ENCODE measurements at places on chromosomes 7 and 10.

GRCh38 chr10:34885898-34886297 lies 70.8 kb upstream of the PARD3 start:
- DNase-seq: no peak

GRCh38 chr10:42755028-42755451 lies 27.6 kb upstream of the BMS1 start:
- no peak for DNase-seq

DNA sequence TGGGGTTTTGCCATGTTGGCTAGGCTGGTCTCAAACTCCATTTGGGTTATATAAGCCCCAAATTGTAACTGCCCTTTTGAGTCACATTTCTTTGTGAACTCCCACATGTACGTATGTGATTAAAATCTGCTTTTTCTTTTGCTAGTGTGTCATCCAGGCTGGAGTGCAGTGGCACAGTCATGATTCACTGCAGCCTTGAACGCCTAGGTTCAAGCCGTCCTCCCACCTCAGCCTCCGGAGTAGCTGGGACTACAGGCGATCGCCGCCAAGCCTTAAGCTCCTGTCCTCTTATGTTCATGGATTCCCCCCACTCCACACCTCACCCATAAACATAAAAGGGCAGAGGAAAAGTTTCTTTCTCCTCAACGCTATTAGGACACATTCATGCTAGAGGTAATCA lies 4.4 kb upstream of the SMC3 start:
- DNase-seq: no peak

GRCh38 chr10:93438613-93439253 lies 43.4 kb downstream of the MYOF start:
- DNase-seq: no peak

DNA sequence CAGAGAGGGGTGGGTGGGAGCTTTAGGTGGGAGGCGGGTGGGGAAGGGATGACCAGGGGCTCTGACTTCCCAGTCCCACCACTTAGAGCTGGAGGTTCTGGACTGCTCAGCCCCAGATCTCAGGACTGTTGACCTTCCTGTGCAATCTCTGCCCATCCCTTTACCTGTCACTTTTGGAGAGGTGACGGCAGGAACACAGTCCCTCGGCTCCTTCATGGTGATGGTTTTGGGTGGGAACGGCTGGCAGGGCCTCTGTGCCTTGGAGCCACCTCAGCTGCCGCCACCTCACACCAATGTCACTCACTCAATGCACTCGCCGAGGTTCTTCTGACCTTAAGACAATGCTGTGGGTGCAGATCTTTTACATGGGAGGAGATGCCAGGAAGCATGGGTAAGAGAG lies 49.0 kb downstream of the TMEM270 start:
- DNase-seq: no peak

DNA sequence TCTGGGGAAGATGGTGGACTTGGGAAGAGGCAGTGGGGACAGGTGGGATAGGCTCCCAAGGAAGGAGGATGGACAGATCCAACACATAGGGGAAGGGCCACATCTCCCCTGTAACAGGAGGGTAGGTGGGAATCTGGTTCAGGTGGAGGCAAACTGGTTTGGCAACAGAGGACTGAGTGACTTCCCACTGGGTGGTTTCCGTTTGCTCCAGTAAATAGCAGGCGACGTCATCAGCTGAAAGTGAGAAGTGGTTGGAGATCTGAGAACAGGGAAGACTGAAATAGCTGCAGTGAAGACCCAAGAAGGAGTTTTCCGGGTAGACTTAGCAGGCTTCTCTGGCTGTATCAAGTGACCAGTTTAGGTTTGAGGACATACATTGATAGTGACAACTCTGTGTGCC lies 504.4 kb downstream of the GALNT17 start:
- no peak for DNase-seq

DNA sequence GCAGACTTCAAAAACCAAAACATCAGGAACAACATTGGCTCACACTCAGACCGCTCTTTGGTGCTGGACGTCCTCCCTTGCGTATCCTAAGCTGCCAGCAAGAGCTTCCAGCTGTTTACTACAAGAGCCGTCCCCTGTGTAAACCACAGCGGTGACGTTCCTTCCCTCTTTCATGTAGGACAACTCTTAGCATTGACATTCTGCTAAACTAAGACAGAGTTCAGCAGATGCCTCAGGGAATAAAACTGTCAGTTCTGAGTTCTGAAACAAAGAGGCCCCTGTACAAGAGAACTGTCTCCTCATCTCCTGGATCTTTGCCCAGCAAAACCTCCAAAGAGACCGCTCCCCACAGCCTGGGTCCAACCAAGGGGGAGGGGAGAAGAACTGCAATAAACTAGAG lies 57.8 kb upstream of the OPALIN start:
- no peak for DNase-seq

DNA sequence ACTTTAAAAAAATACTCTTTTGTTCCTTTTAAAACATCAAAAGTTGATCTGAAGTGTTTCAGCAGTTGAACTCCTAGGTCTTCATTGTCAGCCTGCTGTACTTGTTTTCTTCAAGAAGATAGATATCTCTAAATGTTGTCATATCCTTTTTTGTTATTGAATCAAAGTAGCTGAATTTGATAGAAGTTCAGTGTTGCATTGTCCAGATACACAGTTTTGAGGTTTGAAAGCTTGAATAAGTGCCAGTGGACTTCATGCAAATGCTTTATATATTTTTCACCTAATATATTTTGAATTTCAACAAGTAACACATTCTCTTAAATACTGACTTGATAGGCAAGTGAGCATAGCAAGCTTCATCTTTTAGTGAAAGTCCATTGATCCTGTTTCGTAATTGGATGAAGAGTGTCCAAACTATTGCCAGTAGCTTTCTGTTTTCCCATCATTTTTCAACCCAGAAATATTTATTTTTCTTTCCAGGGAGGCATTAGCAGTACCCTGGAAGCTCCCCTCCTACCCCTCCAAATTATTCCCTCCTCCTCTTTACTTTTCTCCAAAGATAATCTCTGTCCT lies 114.4 kb downstream of the TPST1 start:
- DNase-seq: no peak

GRCh38 chr10:84755311-84755710 lies 426.9 kb downstream of the CCSER2 start:
- DNase-seq: no peak

- no peak for DNase-seq
Measured at GRCh38 chr7:136104269-136104603, 127.1 kb upstream of the MTPN start.

DNA sequence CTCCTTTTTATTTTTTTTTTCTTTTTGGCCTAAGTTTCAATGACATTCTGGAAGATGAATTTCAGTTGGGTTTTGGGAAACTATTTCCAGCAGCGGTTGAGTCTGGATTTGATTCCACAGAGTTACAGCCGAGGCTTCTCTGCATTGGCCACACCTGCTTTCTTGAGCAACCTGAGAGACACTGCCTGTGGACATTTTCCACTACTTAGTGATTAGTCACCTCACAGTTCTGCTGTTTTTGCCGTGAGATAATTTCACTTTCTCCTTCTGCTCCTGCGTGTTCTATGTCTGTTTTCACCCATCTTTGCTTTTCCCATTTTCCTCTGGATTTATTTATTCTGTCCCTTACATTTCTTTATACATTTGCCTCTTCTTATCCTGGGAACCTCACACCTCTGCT lies 243.0 kb downstream of the BICC1 start:
- no peak for DNase-seq

GRCh38 chr7:104985259-104985617 lies 28.8 kb upstream of the KMT2E start:
- DNase-seq: no peak

GRCh38 chr7:76318488-76319353 lies 16.2 kb downstream of the HSPB1 start:
- DNase-seq: peak; percentile 32

- DNase-seq: no peak
Measured at GRCh38 chr10:130897815-130898214, 413.7 kb downstream of the TCERG1L start.

DNA sequence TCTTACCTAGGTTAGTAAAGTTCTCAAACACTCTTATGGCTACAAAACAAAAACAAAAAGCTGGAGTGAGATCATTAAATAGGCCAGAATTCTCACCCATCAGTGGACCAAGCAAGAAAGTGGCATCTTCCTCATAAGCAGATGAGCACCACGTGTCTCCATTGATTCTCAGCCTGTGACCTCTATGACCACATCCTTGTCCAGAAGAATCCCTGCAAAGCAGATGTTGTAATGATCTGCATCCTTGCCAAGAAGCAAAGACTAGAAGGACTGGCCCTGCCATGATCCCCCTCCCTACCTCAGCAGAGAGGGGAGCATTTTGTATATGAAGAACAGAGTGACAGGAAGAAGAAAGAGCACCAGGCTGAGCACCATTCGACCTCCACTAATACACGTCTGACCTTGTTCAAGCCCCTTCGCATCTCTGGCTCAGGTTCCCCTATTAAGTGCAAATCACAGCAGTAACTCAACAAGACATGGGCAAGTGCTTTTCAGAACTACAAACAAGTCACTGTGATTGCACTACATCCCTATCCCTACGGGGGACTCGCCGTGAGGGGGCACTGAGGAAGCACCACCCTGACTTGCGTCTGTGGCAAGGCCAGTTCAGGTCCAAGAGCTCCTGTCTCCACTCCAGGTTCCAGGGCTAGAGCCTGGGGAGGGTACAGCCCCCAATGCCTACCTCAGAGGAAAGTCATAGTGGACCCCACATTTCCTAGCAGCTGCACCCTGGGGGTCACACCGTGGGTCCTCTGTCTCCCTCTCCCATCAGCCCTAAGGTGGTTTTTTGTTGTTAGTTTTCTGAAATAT lies 22.2 kb upstream of the RASSF4 start:
- DNase-seq: no peak

DNA sequence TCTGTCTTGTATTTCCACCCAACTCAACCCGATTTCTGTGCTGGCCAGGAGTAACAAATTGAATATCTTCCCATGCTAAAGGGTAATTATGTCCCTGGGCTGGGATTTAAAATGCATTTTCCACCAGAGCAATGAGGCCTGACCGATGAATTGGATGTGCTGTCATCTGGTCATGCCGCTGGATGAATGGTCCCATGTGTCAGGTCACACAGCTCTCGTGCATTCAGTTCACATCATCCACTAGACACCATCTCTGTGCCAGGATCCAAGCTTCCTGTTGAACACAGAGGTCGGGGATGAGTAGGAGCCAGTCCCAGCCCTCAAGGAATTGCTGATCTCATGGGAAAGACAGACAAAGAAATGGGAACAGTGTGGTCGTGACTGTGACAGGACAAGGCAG lies 200.8 kb downstream of the ADRA2A start:
- no peak for DNase-seq

- no peak for DNase-seq
Measured at GRCh38 chr10:117972168-117972837, 74.4 kb downstream of the RAB11FIP2 start.

- no peak for DNase-seq
Measured at GRCh38 chr7:94423863-94424735, 29.4 kb downstream of the COL1A2 start.

GRCh38 chr7:24879291-24879690 lies 100.7 kb downstream of the OSBPL3 start:
- DNase-seq: no peak

- no peak for DNase-seq
Measured at GRCh38 chr7:107600816-107601215, 20.8 kb downstream of the BCAP29 start.

DNA sequence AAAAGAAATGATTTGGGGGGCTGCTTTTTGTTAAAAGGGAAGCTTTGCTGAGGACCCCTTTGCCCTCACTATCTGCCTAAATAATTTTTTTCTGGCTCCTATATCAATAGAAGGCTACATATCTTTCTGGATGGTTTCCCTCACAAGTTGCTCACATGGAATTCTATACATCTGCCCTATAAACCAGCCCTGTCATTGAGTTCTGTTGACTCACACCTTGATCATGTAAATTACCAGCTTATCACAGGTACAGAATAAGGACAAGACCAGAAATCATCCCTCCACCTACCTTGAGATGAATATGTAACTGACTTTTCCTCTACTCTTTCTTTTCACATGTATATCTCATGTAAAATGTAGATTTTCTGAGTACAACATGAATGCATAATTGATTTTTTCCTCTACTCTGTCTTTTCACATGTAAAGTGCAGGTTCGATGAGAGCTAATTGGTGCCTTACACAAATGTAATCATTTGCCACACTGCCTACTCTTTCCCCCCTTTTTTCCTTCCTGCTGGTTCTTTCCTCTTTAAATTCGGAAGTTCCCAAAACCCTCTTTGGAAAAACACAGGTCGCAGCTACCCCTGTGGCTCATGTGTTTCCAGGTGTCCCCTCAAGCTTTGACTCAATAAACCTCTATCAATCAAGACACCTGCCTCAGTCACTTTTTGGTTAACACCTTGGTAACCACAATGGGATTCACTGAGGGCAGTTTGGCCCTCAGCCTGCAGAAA lies 12.5 kb downstream of the CYP3A43 start:
- no peak for DNase-seq

GRCh38 chr7:15854841-15855524 lies 168.5 kb upstream of the MEOX2 start:
- no peak for DNase-seq

GRCh38 chr7:134885967-134886352 lies 100.3 kb upstream of the AGBL3 start:
- no peak for DNase-seq

DNA sequence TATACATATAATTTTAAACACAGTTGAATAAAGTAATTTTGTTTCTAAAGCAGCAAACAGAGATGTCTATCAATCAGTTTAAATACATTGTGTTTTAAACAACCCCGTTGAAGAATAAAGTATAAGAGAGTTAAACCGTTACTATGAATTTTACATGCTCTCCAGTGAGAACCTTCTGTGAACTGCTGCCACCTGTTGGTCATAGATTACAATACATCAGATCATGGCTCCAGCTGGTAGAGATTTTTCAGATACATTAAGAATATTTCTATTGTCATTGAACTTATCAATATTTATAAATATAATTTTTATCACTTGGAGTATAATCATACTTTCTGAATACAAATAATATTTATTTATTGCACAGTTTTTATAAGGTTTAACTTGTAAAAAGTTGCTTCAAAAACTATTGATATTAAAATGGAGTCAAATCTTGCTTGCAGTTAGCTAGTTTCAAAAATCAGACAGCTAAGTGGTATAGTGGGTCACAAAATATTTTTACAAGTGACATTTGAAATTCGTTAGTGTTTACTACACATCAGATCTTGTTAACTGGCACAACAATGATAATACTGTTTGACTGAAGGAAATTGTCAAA lies 561.2 kb upstream of the PHF14 start:
- DNase-seq: no peak
